ENCODE measurements at places on chromosomes 11 and 22. TPM values are rescaled to one million over a fixed set of nuclear protein-coding genes. Genes with fewer than 3 reads are reported as not detected.

Gene TIGD3
- 1.6 TPM for total RNA-seq

Gene P2RX3
- total RNA-seq, result not detected

Gene MS4A6E
- not detected for total RNA-seq

Gene OR51B4
- not detected for total RNA-seq

Gene IGSF22
- total RNA-seq, result 2.1 TPM

Gene ZNF408
- total RNA-seq, result 8.8 TPM

Gene CD6
- total RNA-seq, result 1.2 TPM
